ENCODE measurements at places on chromosomes 12 and 14.
A peak's percentile ranks its signal among the peaks of the same experiment; 100 is the strongest.

DNA sequence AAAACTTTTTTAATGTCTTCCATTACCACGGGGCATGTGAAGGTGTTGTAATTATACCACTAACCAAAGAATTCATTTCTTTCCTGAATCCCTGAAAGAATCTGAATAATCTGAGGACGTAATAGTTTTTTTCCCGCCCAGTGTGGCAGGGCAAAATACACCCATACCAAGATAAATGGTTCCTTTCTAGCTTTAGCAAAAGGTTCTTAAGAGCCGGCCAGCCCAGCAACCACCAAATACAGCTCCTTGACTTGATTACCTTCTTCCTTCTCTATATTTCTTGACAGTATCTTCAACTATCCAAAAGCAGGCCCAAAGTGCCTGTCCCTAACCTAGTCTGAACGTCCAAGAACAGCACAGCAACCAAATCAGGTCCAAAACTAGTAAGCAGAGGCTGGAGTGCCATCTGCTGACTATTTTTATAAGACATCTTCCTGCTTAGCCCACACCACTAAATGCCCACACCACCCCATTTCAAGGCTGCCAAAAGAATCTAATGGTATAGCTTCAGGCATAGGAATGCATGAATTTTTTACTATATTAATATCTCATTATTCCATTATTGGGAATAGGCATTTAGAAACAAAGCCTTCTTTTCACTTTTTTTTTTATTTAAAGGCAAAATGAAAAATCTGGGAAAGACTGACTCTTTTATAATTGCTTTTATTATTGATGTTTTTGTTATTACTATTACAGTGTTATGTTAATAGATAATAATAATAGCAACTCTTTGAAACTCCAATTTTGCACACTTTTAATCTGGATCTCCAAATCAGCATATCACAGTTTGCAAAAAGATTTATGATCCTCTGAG lies 524.4 kb downstream of the MED13L start:
- DNase-seq = peak; percentile 78

GRCh38 chr12:123398550-123399254 lies 14.8 kb downstream of the KMT5A start:
- no peak for DNase-seq

- peak; percentile 24 for DNase-seq
These were observed 752 bp downstream of the DACT1 start for GRCh38 chr14:58638231-58639197.

DNA sequence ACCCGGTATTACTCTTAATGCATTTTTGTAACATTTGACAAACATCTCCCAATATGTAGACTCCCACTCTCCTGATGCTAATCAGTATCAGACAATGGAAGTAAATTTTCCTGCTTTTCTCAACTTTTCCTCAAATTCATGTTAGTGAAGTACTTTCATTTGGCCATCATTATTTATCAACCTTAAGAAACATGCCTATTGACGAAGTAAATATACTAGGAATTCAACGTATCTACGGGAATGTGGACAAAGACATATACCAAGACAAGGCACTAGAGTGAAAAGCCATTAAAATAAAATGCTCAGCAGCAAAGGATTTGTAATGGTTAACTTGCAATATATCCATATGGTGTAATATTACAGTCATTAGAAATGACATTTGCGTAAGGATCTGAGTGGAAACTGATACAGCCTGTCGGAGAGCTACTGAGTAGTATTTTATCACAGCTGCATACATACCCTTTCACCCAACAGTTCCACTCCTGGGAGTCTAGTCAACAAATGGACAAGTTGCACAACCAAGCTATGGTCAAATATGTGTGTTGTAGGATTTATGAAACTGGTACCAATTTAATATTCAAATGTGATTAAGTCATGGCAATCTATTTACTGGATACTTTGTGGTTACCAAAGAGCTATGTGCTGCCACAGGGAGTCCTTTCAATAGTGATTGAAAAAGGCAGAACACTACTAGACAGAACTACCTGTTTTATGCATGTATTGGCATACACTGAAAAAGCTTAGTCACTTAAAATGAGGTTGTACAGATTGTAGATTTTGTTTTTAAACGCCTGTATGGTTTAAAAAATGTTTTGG lies 26.5 kb downstream of the NUDT4 start:
- DNase-seq = no peak

- DNase-seq = no peak
These were observed 700.0 kb downstream of the TMTC2 start for GRCh38 chr12:83386527-83387264.

GRCh38 chr12:123388177-123388950 lies 4.4 kb downstream of the KMT5A start:
- DNase-seq = peak; percentile 13

DNA sequence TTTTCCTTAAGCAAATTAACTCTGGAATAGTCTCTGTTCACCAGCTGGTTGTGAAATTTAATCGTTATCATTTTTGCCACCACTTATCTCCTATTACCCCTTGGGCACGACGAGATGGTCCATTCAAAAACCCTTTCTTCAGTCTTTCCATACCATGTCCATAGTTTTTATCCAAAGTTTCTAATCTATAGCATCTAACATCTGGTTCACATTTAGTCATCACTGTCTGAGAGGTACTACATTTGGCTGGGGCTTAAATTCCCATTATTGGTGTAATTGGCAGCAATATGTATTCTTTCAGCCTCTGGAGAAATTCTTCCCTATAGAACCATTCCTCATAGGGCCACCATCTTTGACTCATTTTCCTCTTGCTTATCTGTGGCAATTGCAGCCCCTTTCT lies 163.5 kb downstream of the CCER1 start:
- no peak for DNase-seq

DNA sequence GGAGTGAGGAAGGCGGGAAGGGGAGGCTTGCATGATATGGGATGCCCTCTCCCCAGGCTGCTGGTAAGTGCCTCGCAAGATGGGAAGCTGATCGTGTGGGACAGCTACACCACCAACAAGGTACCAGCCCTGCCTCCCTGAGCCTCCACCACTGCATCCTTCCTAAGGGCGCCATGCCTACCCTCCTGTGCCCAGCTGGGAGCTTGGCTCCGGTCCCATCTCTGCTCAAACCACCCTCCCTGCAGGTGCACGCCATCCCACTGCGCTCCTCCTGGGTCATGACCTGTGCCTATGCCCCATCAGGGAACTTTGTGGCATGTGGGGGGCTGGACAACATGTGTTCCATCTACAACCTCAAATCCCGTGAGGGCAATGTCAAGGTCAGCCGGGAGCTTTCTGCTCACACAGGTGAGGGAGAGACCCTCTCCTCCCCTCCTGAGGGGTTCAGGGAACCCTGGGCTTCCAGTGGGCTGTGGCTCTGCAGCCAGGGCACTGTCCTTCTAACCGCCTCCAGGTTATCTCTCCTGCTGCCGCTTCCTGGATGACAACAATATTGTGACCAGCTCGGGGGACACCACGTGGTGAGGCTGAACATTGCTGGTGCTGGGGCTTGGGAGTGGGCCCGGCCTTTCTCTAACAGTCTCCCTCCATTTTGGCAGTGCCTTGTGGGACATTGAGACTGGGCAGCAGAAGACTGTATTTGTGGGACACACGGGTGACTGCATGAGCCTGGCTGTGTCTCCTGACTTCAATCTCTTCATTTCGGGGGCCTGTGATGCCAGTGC lies 2.6 kb downstream of the GNB3 start:
- DNase-seq = no peak

- no peak for DNase-seq
These were observed 34.3 kb upstream of the DCN start for GRCh38 chr12:91216871-91217270.

DNA sequence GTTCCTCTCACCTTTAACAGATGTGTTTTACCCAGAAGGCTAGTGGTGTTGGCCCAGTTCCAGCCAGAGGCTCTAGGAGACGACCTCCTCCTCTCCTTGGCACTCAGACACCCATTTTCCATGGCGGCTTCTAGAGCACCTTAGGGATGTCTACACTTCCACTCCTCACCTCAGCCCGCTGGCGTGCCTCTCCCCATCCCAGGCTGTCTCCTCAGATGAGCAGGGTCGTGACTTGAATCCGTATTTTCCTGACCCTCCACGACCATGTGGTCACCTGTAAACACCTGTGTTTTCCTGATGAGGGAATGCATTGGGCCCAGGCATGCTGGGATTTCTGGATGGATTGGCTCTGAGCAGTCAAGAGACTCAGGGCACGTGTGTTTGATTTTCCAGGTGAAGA lies 21.8 kb upstream of the RIN3 start:
- no peak for DNase-seq

- DNase-seq = peak; percentile 20
These were observed 1.4 kb downstream of the HECTD4 start for GRCh38 chr12:112380663-112381405.

GRCh38 chr12:82279536-82280058 lies 78.6 kb downstream of the CCDC59 start:
- peak; percentile 28 for DNase-seq

- peak; percentile 5 for DNase-seq
These were observed 22.3 kb downstream of the ZNF268 start for GRCh38 chr12:133203344-133204263.

All from NCI-H1092 treated with DMSO at 0.1 percent for 48 hours (cell line).